Esophagus muscularis mucosa (tissue), 4 donors: ENCODE measurements at places on chromosomes 6 and 20. TPM values are rescaled to one million over a fixed set of nuclear protein-coding genes. Genes with fewer than 3 reads are reported as not detected.

Gene C20orf202
- 0.17 TPM for total RNA-seq

Gene TOX2
- 30.3 TPM for total RNA-seq

Gene MYH7B
- total RNA-seq: 0.42 TPM

Gene IL20RA
- total RNA-seq: 5.0 TPM

Gene SLCO4A1
- 42.4 TPM for total RNA-seq

Gene EEF1A2
- total RNA-seq: 7.2 TPM

DNA sequence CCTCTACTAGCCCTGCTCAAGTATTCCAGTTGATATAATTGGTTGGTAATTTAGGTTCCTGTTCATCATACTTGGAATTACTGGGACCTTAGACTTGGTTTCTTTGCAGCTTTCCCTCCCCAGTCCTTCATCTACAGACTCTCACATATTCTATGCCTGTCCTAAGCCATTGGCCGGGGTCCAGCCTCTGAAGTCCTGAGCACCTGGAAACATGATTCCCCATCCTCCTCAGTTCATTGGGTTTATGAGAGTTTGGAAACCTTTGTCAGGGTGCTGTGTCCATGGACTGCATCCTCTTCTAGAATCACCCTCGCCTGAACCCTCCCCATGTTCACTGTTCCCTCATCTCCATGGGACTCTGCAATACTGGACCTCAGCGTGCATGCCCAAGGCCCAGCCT, 8.8 kb downstream of the GSTA2 start:
- no peaks in the 10 kb centered on the region for H3K4me1 ChIP-seq
- no peak overlapping the region for H3K4me3 ChIP-seq
- DNase-seq: no peak
- no peaks in the 10 kb centered on the region for H3K36me3 ChIP-seq
- no peaks in the 10 kb centered on the region for H3K27me3 ChIP-seq

GRCh38 chr6:107786709-107787588, 37.2 kb downstream of the SCML4 start:
- no peak overlapping the region for H3K27ac ChIP-seq
- H3K36me3 ChIP-seq: no peaks in the 10 kb centered on the region
- H3K27me3 ChIP-seq: no peaks in the 10 kb centered on the region
- H3K4me1 ChIP-seq: no peaks in the 10 kb centered on the region
- no peak overlapping the region for H3K4me3 ChIP-seq

- no peak for DNase-seq
- H3K36me3 ChIP-seq: peaks cover 67% of the 10 kb centered on the region
- H3K4me3 ChIP-seq: no peak overlapping the region
- peak overlapping the region; percentile 86 for H3K27ac ChIP-seq
Measured at GRCh38 chr20:25270829-25271251, 23.0 kb downstream of the PYGB start.

DNA sequence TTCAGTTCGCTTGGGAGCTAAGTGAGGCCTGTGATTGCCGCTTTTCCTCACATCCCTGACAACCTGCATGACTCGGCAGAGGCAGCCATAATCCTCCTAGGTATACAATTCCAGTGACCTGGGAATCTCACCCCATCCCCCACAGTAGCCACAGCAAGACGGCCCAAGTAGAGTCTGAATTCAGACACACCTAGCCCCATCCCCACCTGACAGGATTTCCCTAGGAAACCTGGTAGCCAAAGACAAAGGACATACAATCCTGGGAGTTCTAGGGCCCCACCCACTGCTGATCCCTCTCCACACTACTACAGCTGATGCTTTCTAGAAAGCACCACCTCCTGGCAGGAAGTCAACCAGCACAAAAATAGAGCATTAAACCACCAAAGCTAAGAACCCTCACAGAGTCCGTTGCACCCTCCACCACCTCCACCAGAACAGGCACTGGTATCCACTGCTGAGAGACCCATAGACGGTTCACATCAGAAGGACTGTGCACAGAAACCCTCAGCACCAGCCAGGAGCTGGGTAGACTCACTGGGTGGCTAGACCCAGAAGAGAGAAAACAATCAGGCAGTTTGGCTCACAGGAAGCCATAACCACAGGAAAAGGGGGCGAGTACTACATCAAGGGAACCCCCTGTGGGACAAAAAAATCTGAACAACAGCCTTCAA, 17.9 kb upstream of the RUNX2 start:
- DNase-seq: no peak
- no peaks in the 10 kb centered on the region for H3K36me3 ChIP-seq
- no peak overlapping the region for H3K27ac ChIP-seq
- H3K4me3 ChIP-seq: no peak overlapping the region
- no peaks in the 10 kb centered on the region for H3K27me3 ChIP-seq

DNA sequence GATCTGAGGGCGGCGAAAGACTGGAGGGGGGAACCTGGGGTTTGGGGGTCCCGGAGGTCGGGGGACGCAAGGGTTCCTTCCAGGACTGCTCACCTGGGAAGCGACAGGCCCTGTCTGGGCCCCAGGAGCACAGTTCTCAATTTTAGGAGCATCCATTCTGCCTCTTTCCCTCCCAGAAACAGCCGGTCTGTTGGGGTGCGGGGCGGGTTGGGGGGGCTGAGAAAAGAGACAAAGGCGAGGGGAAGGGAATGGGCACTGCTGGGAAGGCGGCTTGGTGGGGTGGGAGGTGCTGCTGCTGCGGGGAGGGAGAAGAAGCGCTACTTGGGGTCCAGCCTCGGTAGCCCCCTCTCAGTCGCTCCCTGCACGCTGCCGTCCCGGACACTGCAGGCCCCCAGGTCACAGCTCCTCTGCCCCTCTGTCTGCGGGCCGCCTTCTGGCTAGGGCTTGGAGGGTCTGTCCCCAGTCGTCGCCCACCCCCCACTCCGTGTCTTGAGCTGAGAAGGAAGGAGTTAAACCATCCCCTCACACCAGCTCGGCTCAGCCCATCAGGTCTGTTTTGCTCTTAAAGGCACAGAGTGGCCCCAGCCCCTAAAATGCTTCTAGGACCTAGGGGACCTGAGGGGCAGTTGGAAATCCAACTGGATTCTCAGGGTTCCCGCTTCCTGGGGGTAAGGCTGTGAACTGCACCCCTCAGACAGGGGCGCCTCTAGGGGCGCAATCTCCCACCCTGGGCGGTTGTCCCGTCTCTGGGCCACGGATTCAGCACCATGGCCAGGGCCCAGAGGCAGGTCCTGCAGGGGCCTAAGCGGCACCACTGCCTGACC, 690 bp downstream of the GDAP1L1 start:
- H3K27ac ChIP-seq: no peak overlapping the region
- no peaks in the 10 kb centered on the region for H3K27me3 ChIP-seq
- H3K4me3 ChIP-seq: peak overlapping the region; percentile 45
- no peaks in the 10 kb centered on the region for H3K36me3 ChIP-seq

- no peak for DNase-seq
- H3K27ac ChIP-seq: no peak overlapping the region
Measured at GRCh38 chr20:25066386-25066785, 8.4 kb upstream of the ACSS1 start.

- no peak for DNase-seq
- peaks cover 59% of the 10 kb centered on the region for H3K4me1 ChIP-seq
- H3K27ac ChIP-seq: no peak overlapping the region
- H3K27me3 ChIP-seq: no peaks in the 10 kb centered on the region
Measured at GRCh38 chr6:149230712-149231460, 86.6 kb upstream of the TAB2 start.

DNA sequence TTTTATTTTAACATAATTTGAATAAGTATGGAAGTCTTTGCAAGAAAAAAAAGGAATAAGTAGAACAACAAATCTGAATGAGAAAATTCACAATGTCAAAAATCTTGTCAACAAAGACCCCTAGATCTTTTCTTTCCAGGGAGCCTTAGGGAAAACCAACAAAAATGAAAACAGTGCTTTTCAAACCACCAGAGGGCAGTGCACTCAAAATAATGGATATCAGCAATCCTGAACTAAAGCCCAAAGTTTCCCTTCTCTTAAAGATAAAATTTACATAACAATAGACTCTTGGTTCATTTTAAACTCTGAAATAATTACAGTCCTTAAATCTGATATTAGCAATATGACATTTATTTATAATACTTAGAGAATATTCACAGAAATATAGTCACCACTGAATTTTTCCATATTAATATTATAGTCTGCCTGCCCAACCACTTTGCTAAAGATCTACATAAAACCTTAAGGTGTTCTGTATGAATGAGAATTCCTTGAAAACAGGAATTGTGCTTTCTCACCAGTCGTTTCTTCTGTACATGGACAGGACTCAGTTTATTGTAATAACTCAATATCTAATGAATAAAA, 105.3 kb upstream of the BMP5 start:
- no peaks in the 10 kb centered on the region for H3K27me3 ChIP-seq
- no peaks in the 10 kb centered on the region for H3K4me1 ChIP-seq
- no peak overlapping the region for H3K4me3 ChIP-seq
- no peak for DNase-seq
- no peak overlapping the region for H3K27ac ChIP-seq

DNA sequence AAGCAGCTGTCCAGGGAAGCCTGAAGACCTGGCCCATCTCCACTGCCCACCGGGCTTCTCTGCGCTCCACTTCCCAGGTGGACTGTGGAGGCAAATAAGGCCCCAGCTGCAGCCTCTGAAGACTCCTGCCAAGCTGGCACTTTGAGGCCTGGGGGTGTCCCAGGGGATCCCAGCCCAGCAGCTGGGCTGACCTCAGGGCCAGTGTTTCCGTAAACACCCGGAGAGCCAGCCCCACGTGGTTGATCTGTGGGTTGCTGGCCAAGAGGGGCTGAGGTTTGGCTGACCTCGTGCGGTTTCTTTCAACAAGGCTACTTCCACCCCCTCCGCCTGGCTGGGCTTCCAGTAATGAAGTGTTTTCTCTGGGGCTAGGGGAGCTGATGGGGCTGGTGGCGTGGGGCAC, 12.4 kb upstream of the CCN5 start:
- peak; percentile 94 for DNase-seq
- peaks cover 68% of the 10 kb centered on the region for H3K4me1 ChIP-seq
- no peaks in the 10 kb centered on the region for H3K36me3 ChIP-seq
- peak overlapping the region; percentile 91 for H3K27ac ChIP-seq
- H3K4me3 ChIP-seq: no peak overlapping the region

DNA sequence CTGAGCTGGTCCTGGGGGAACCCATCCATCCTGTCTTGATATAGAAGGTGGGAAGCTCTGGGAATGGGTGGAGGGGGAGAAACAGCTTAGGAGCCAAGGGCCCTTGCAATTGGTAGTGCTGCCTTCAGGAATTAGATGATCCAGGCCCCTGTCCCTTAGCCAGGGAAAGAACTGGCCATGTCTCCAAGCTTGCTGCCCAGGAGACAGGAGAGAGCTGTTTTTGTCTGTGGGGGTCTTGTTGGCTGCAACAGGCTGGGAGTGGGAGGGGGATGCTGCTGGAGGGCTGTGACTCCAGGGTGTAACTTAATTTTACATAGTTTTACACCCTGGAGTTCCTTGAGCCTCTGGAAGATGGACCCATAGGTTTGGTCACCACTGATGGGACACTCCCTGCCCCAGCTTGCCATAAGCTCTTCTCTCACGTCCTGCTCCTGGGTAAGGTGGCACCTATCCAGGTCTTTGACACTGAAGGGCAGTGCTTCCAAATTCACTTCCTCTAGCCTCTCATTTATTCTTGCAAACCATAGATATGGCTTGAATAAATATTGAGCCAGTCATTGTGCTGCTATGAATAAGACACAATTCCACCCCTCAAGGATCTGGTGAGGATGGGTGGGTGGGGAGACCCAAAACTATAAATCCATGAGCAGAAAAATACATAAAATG, 16.8 kb downstream of the VEGFA start:
- peaks cover 37% of the 10 kb centered on the region for H3K36me3 ChIP-seq
- H3K27me3 ChIP-seq: no peaks in the 10 kb centered on the region
- no peak for DNase-seq
- H3K4me1 ChIP-seq: peaks cover 4% of the 10 kb centered on the region

GRCh38 chr6:130240232-130240631, 17.5 kb upstream of the SAMD3 start:
- no peak for DNase-seq
- no peak overlapping the region for H3K4me3 ChIP-seq
- H3K27ac ChIP-seq: no peak overlapping the region
- no peaks in the 10 kb centered on the region for H3K36me3 ChIP-seq
- H3K4me1 ChIP-seq: no peaks in the 10 kb centered on the region

GRCh38 chr6:155687645-155688044, 232.0 kb upstream of the NOX3 start:
- H3K4me3 ChIP-seq: no peak overlapping the region
- no peak overlapping the region for H3K27ac ChIP-seq
- H3K36me3 ChIP-seq: no peaks in the 10 kb centered on the region
- no peak for DNase-seq
